Stomach (tissue), 19 donors: ENCODE measurements at places on chromosomes 6 and 20. TPM values are rescaled to one million over a fixed set of nuclear protein-coding genes. Genes with fewer than 3 reads are reported as not detected.
A peak's percentile ranks its signal among the peaks of the same experiment; 100 is the strongest.

TGM2 gene
- 27.8 TPM for total RNA-seq

TRIM15 gene
- total RNA-seq, result not detected

DNA sequence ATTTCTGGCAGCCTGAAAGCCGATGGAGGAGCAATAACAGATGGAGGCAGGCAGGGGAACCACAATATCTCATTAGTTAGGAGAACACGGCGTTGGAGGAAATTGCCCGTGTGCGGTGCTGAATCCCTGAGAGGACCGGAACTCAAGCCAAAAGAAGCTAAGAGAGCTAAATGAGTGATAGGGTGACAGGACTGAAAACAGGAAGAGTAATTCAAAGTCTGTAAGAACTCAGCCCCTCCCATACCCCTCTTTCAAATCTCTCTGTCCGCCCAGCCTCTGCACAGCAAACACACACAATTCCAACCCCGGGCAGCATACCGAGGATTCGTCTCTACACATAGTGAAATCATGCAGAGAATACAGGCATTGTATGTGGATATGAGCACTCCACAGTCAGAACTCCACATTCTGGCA lies 2.6 kb upstream of the IPCEF1 start:
- H3K27ac ChIP-seq, result no peak overlapping the region
- no peaks in the 10 kb centered on the region for H3K36me3 ChIP-seq
- no peaks in the 10 kb centered on the region for H3K27me3 ChIP-seq
- DNase-seq, result peak; percentile 46
- no peak overlapping the region for H3K4me3 ChIP-seq

DNA sequence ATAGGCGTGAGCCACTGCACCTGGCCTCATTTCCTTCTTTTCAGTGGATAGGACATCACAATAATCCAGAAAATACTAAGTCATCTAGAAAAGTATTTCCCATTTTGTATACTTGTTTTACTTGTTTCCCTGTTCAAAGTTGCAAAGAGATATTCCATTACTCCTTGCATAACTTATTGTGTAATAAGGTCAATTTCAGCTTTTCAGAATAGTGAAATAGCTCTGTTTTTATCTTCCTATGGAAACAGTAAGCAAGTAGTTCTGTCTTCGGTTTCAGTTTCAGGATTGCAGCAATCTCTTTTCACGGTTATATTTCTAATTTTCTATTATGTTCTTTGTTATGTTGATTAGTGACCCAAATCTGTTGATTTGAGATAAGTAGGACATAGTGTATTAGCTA lies 6.0 kb downstream of the STX11 start:
- no peak overlapping the region for H3K27ac ChIP-seq
- DNase-seq, result no peak
- H3K27me3 ChIP-seq, result no peaks in the 10 kb centered on the region
- H3K4me1 ChIP-seq, result peaks cover 27% of the 10 kb centered on the region
- no peaks in the 10 kb centered on the region for H3K36me3 ChIP-seq

DNA sequence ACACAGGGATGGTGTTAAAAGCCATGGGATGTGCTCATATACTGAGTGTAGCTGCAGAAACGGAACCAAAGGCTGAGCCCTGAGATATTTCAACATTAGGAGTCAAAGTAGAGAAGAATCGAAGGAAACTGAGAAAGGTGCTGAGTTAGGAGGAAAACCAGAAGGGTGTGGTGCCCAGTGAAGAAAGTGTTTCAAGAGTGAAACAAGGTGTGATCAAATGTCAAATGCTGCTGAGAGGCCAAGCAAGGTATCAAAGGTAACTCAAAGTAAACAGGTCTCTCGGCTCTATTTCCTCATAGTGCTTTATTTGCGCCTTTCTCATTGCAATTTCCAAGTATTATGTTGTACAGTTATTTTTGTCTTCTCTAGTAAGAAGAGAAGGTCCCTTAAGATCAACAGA lies 94.1 kb downstream of the PRDM1 start:
- H3K27me3 ChIP-seq, result no peaks in the 10 kb centered on the region
- no peaks in the 10 kb centered on the region for H3K4me1 ChIP-seq
- no peak for DNase-seq
- H3K36me3 ChIP-seq, result no peaks in the 10 kb centered on the region
- no peak overlapping the region for H3K27ac ChIP-seq

SERAC1 gene
- 12.3 TPM for total RNA-seq

DNA sequence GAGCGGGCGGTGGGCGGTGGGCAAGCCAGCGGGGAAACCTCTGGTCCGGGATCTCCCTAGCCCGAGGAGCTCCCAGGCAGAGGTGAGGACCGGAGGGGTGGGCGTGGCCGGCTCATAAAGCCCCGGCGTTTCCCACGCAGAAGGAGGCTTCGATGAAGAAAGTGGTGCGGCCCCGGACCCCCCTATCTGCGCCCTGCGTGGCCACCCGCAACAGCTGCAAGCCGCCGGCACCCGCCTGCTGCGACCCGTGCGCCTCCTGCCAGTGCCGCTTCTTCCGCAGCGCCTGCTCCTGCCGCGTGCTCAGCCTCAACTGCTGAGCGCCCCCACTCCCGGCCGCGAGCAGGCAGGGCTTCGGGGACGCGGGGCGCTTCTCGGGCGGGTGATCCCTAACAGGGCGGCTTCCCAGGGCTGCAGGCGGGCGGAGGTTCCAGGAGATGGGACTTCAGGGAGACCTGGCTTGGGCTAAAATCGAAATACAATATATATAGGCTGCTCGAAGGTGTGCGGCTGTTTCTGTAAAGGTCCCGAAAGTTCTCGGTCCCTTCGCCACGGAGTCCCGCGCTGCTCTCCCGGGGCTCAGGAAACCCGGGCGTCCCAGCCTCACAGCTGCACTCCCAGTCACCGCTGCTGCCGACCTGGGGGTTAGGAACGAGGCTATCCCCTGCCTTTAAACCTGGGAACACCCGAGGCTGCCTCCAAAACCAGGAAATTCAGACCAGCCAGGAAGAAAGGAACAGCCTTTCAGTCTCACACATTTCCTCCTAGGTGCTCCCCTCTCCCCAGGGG lies 27.8 kb downstream of the ASIP start:
- H3K27me3 ChIP-seq, result no peaks in the 10 kb centered on the region
- H3K36me3 ChIP-seq, result peaks cover 11% of the 10 kb centered on the region
- peaks cover 25% of the 10 kb centered on the region for H3K4me1 ChIP-seq
- H3K27ac ChIP-seq, result peak overlapping the region; percentile 62
- peak overlapping the region; percentile 47 for H3K4me3 ChIP-seq

GRCh38 chr6:114376611-114377175 lies 33.9 kb upstream of the HS3ST5 start:
- DNase-seq, result no peak
- H3K36me3 ChIP-seq, result no peaks in the 10 kb centered on the region
- no peak overlapping the region for H3K27ac ChIP-seq
- no peak overlapping the region for H3K4me3 ChIP-seq
- H3K27me3 ChIP-seq, result no peaks in the 10 kb centered on the region

- no peak overlapping the region for H3K4me3 ChIP-seq
- no peak for DNase-seq
- H3K36me3 ChIP-seq, result no peaks in the 10 kb centered on the region
- peaks cover 22% of the 10 kb centered on the region for H3K4me1 ChIP-seq
- no peak overlapping the region for H3K27ac ChIP-seq
- no peaks in the 10 kb centered on the region for H3K27me3 ChIP-seq
These were observed 28.3 kb upstream of the SLC9A8 start for GRCh38 chr20:49784291-49784690.

BHLHE23 gene
- total RNA-seq, result 0.55 TPM

- no peak overlapping the region for H3K4me3 ChIP-seq
- H3K27me3 ChIP-seq, result no peaks in the 10 kb centered on the region
These were observed 127.5 kb downstream of the EYA4 start for GRCh38 chr6:133368664-133369063.

- H3K36me3 ChIP-seq, result peaks cover 25% of the 10 kb centered on the region
- no peaks in the 10 kb centered on the region for H3K27me3 ChIP-seq
- H3K4me1 ChIP-seq, result peaks cover 8% of the 10 kb centered on the region
- no peak overlapping the region for H3K4me3 ChIP-seq
These were observed 20.9 kb downstream of the UTRN start for GRCh38 chr6:144305985-144306384.

DNA sequence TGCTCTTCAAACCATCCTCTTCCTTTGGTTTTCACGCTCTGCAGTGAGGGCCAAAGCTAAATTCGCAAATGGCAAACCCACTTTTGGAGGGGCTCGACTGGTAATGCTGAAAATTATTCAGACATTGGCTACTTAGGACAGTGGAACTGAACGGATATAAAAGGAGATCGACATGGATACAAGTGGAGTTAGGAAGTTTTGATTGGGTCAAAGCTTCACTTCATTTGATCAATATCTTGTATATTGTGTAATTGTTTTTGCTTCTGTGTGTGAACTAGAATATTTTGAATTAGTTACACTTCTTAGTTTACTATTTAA lies 1.2 kb downstream of the FAM8A1 start:
- DNase-seq, result no peak
- H3K4me1 ChIP-seq, result peaks cover 44% of the 10 kb centered on the region
- no peaks in the 10 kb centered on the region for H3K27me3 ChIP-seq
- H3K27ac ChIP-seq, result peak overlapping the region; percentile 93
- H3K4me3 ChIP-seq, result peak overlapping the region; percentile 97
- H3K36me3 ChIP-seq, result peaks cover 33% of the 10 kb centered on the region

GRCh38 chr20:2691663-2692035 lies 931 bp upstream of the EBF4 start:
- peaks cover 16% of the 10 kb centered on the region for H3K4me1 ChIP-seq
- H3K27ac ChIP-seq, result peak overlapping the region; percentile 89
- DNase-seq, result no peak
- peak overlapping the region; percentile 62 for H3K4me3 ChIP-seq

- H3K27ac ChIP-seq, result no peak overlapping the region
- DNase-seq, result no peak
- no peaks in the 10 kb centered on the region for H3K36me3 ChIP-seq
- H3K4me3 ChIP-seq, result no peak overlapping the region
- no peaks in the 10 kb centered on the region for H3K27me3 ChIP-seq
These were observed 320.0 kb downstream of the GJA1 start for GRCh38 chr6:121755485-121755884.

POPDC3 gene
- total RNA-seq, result 2.9 TPM

PTCHD4 gene
- total RNA-seq, result not detected

DNA sequence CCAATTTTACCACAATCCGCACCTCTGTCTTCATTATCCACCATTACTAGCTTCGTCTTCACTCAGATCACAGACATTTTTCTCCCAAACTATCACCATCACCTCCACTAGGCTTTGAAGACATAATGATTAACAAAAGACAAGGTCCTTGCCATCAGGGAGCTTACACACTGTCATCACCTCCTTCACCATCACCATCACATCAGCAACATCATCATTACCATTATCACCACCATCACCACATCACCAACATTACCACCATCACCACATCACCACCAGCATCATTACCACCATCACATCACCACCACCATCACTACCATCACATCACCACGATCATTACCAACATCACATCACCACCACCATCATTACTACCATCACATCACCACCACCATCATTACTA lies 4.4 kb upstream of the SLC22A7 start:
- H3K27ac ChIP-seq, result no peak overlapping the region
- no peaks in the 10 kb centered on the region for H3K36me3 ChIP-seq
- no peak for DNase-seq

HLA-F gene
- 108 TPM for total RNA-seq

DNA sequence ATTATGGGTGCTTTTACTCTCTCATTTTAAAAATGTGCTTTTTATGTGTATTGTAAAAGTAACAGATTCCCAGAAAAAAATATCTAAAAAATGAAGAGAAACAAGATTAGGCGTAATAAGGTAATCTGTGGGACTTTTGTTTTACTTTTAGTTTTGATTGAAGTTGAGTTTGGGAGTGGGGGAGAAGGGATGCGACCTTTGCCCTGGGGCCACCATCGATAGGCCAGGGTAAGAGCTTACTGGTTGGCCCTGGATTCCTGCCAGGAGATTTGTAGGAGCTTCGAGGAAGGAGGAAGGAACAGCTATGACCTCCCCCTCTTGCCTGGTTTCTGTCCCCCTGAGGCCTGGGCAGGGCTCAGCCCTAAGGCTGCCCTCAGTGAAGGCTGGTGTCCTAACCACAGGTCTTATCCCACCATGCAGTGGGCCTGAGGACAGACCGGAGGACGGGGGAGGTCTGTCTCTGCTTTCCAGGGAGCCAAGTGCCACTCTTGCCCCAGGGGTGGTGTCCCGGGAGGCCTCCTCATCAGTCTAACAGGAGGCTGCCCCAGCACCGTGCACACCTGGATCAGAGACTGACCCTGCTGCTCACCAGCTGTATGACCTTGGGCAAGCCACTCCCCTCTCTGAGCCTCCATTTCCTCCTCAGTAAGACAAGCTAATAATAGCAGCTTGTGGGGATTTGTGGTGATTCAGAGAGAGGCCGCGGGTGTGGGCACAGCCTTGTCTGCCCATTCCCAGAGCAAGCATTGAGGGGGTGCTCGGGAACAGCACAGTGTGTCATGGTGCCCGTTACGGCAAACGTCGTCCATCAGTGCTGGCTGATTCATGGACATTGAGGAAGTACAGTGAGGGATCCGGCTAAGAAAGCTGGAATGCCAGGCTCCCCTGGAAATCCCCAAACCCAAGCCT lies 21.2 kb downstream of the TGM2 start:
- no peaks in the 10 kb centered on the region for H3K27me3 ChIP-seq
- no peak overlapping the region for H3K4me3 ChIP-seq
- peaks cover 60% of the 10 kb centered on the region for H3K36me3 ChIP-seq
- H3K27ac ChIP-seq, result peak overlapping the region; percentile 85
- peaks cover 22% of the 10 kb centered on the region for H3K4me1 ChIP-seq
- peak; percentile 90 for DNase-seq

DNA sequence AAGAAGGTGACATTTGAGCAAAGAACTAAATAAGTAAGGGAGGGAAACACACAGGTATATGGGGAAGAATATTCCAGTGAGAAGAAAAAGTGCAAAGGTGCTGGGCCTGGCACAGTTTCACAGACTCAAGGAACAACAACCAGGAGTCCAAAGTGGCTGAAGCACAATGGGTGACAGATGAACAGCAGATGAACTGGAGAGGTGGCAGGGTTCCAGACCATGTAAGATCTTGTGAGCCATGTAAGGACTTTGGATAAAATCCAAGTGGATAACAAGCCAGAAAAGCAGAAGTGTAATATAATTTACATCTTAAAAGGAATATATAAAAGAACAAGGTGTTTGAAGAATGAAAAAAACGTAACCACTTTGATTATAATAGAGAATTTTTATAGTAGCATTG lies 87.9 kb downstream of the MMS22L start:
- H3K27ac ChIP-seq, result no peak overlapping the region
- peaks cover 3% of the 10 kb centered on the region for H3K36me3 ChIP-seq
- H3K4me3 ChIP-seq, result no peak overlapping the region
- no peaks in the 10 kb centered on the region for H3K27me3 ChIP-seq
- DNase-seq, result no peak
- H3K4me1 ChIP-seq, result no peaks in the 10 kb centered on the region

SLC26A8 gene
- total RNA-seq, result 0.58 TPM

CGA gene
- total RNA-seq, result not detected

DNA sequence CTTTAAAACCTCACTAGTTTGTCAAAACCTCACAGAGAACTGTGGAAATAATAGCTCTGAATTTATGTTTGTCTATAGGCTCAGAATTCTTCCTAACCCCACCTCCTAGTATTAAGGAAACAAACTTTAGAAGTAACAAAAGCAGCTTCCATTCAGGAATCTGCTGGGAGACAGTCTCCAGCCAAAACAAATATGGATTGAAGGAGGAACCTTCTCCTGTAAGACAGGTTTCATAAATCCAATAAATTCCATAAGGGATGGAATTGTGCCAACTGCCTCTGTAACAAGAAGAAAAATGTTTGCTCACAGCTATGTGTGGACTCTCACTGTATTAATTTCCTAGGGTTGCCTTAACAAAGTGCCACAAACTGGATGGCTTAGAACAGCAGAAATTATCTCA lies 7.5 kb downstream of the SYCP2 start:
- H3K4me3 ChIP-seq, result no peak overlapping the region
- peak; percentile 76 for DNase-seq
- H3K4me1 ChIP-seq, result peaks cover under 1% of the 10 kb centered on the region
- H3K27me3 ChIP-seq, result no peaks in the 10 kb centered on the region
- H3K27ac ChIP-seq, result peak overlapping the region; percentile 63

GRCh38 chr20:59668926-59669850 lies 64.8 kb downstream of the PHACTR3 start:
- H3K27me3 ChIP-seq, result peaks cover 21% of the 10 kb centered on the region
- H3K36me3 ChIP-seq, result no peaks in the 10 kb centered on the region
- no peak overlapping the region for H3K27ac ChIP-seq
- no peak overlapping the region for H3K4me3 ChIP-seq

MAPK13 gene
- total RNA-seq, result 21.9 TPM
